Stimulated activated CD4-positive, alpha-beta T cell treated with anti-CD3 and anti-CD28 coated beads, Interleukin-15, amount 100 ng/mL, for 1 hour (primary cell): ENCODE measurements at places on chromosomes 7 and 10.

- DNase-seq, result no peak
These were observed 539.4 kb upstream of the MGMT start for GRCh38 chr10:128927497-128928161.

- DNase-seq, result no peak
These were observed 56.8 kb downstream of the MPP7 start for GRCh38 chr10:28246023-28246422.

- DNase-seq, result no peak
These were observed 11.4 kb downstream of the NDST2 start for GRCh38 chr10:73799899-73800559.

DNA sequence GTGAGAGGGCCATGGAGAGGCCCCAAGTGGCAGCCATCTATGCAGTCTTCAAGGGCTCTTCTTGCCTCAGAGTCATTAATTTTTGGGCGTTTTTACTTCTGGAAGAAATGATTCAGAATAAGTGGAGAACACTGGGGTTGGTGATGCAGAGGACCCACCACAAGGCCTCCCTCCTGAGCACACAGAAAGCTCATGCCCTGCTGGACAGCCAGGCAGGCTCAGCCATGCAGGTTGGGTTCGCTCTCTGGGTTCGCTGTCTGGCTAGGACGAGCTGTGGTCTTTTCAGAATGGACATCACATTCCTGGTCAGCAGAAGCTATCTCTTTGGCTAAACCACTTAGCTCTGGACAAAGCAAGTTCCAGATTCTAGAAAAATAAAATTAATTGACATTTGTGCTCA is 480.8 kb downstream of the RPS24 start:
- no peak for DNase-seq

DNA sequence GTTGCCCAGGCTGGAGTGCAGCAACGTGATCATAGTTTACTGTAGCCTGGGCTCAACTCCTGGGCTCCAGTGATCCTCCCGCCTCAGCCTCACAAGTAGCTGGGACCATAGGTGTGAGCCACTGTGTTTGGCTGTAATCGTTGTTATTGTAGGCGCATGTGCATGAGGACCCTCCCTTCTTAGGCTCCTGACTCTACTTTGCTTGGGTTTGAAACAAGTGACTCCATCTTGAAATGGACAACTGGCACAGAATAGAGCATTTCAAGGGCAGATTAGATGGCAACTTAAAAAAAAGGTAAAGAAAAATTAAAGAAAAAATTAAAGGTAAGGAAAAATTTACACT is 15.4 kb upstream of the GIMAP8 start:
- no peak for DNase-seq

- no peak for DNase-seq
These were observed 21.6 kb upstream of the NME8 start for GRCh38 chr7:37826825-37827224.

DNA sequence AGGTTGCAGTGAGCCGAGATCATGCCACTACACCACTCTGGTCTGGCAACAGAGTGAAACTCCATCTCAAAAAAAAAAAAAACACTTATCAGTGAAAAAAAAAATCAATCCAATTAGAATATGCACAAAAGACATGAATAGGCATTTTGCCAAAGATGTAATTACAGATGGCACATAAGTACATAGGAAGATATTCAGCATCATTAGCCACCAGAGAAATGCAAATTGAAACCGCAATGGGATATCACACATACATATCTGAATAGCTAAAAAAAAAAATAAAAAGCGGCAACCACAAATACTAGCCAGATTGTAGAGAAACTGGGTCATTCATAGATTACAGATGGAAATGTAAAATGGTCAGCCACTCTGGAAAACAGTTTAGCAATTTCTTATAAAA is 1310.8 kb downstream of the XPNPEP1 start:
- DNase-seq, result no peak

DNA sequence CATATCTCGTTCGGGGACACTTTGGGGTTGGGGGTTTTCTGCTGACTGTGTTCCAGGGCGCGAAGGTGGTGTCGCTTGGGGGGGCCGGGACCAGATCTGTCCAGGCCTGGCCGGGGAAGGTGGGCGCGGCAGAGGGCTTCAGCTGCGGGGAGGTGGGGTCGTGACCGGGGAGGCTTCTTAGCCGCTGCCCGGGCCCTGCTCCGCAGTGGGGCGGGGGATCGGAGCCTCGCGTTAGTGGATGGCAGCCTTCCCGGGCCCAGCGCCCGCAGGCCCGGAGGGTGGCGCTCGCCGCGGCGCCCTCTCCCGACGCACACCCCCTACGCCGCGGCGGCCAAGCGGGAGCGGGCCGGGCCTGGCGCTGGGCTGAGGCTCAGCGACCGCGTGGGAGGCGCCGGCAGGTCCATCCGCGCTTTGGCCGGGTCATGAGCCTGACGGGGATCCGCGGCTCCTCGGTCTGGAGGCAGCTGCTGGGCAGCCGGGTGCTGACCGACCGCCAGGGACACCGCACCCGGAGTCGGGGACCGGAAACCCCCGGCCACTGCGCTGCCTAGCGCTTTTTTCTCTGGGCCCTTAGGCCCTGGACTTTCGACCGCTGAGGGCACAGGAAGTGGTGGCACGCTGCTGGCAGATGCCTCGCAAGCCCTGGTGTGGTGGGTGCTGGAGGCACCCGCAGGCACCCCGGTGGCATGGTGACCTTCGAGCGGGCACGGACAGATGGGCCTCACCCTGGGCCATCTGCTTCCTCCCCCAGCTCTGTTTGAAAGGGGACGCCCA is 1.2 kb downstream of the AGAP3 start:
- DNase-seq, result no peak

- no peak for DNase-seq
These were observed 17.0 kb downstream of the UPF2 start for GRCh38 chr10:12025591-12025990.

GRCh38 chr10:126398924-126399323 is 10.6 kb upstream of the ADAM12 start:
- no peak for DNase-seq

DNA sequence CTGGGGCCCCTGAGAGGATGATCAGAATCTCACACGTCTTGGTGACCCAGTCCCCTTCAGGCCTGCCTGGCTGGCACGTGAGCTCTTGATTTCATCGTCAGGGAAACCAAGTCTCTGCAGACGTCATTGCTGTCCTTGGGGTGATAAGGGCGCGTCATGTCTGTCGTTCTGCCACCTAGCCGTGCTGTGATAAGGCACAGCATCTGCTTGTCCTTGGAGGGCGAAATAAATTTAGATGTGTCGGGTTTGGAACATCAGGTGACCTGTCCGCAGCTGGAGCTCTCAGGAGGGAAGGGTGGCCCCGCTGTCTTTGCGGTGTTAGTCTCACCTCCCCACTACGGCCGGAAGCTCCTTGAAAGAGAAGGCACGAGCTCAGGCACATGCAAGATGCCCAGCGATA is 129.2 kb downstream of the GRK5 start:
- DNase-seq, result no peak

- DNase-seq, result peak; percentile 16
These were observed 41.1 kb upstream of the PRKAR1B start for GRCh38 chr7:767941-768731.

GRCh38 chr10:65394502-65395297 is 1531.1 kb upstream of the LRRTM3 start:
- no peak for DNase-seq
